Upper lobe of right lung (tissue), 1 donor: ENCODE measurements at places on chromosomes 16 and 17. TPM values are rescaled to one million over a fixed set of nuclear protein-coding genes. Genes with fewer than 3 reads are reported as not detected.
A peak's percentile ranks its signal among the peaks of the same experiment; 100 is the strongest.

Gene SLC16A13
- total RNA-seq, result 10.1 TPM

Gene STX1B
- total RNA-seq, result 0.58 TPM

DNA sequence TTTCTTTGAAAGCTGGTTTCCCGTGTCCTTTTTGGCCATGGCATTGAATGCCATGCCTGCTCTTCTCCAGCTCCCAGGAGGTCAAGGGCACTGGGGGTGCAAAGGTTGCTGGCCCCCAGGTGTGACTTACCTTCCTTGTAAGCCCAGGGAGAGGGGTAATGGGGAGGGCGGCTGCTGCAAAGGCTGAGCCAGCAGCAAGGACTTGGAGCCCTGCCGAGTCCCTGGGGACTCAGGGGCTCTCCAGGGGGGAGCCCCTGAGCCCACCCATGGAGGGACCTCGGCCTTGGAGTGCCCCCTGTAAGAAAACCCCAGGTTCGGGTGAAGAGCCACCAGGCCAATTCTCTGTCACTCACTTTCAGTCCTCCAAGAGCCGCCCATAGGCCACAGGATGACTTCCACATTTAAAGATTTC is 5.9 kb upstream of the CCL22 start:
- no peak overlapping the region for H3K27ac ChIP-seq
- no peaks in the 10 kb centered on the region for H3K36me3 ChIP-seq
- no peak for DNase-seq
- H3K27me3 ChIP-seq, result no peaks in the 10 kb centered on the region
- no peaks in the 10 kb centered on the region for H3K4me1 ChIP-seq

- peaks cover 41% of the 10 kb centered on the region for H3K4me1 ChIP-seq
- H3K27me3 ChIP-seq, result no peaks in the 10 kb centered on the region
- peaks cover 22% of the 10 kb centered on the region for H3K36me3 ChIP-seq
- peak; percentile 87 for DNase-seq
Measured at GRCh38 chr17:50866950-50867362, 802 bp upstream of the TOB1 start.

DNA sequence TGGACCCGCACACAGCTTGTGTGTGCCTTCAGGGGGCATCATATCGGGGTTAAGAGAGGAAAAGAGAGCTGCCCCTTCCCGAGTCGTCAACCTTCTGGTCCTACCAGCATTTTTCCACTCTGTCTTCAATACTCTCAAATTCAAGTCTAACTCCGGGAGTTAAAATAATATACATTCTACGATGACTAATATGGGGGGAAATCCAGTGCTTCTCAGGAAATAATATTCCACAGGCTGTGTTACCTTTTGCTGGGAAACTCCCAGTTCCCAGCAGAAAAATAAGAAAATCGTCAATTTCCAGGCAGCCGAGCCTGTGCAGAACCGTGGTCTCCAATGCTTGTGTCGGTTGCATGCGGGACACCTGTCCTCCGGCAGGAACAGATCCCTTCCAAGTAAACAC is 105.0 kb upstream of the FOXF1 start:
- H3K4me3 ChIP-seq, result no peak overlapping the region
- DNase-seq, result no peak
- H3K4me1 ChIP-seq, result no peaks in the 10 kb centered on the region
- H3K36me3 ChIP-seq, result no peaks in the 10 kb centered on the region
- no peak overlapping the region for H3K27ac ChIP-seq

GRCh38 chr16:1621851-1622250 is 9.7 kb downstream of the CRAMP1 start:
- no peaks in the 10 kb centered on the region for H3K27me3 ChIP-seq
- peaks cover 51% of the 10 kb centered on the region for H3K36me3 ChIP-seq
- H3K4me3 ChIP-seq, result no peak overlapping the region

- H3K27me3 ChIP-seq, result peaks cover 12% of the 10 kb centered on the region
- no peak overlapping the region for H3K4me3 ChIP-seq
- no peak for DNase-seq
- H3K4me1 ChIP-seq, result no peaks in the 10 kb centered on the region
Measured at GRCh38 chr16:8575399-8575798, 14.9 kb downstream of the TMEM114 start.

DNA sequence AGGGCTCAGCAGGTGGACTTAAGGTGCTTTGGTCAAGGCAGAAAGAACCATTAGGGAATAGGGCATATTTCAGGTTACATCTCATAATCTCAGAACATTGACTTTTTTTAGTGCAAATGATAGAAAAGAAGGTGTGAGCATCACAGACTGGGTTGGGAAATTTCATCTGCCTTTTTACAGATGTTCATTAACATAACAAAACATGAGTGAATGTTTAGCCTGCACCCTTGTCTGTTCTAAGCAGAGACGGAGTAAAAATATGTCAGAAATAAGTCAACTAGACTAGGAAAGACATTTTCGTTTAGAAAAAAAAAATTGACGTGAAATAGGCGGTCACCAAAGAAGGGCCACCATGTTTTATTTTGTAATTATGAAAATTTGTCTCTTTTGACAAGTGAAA is 127.5 kb upstream of the CDH13 start:
- H3K4me3 ChIP-seq, result no peak overlapping the region
- H3K27ac ChIP-seq, result no peak overlapping the region
- no peaks in the 10 kb centered on the region for H3K36me3 ChIP-seq
- no peaks in the 10 kb centered on the region for H3K4me1 ChIP-seq
- no peaks in the 10 kb centered on the region for H3K27me3 ChIP-seq
- no peak for DNase-seq

- peaks cover 9% of the 10 kb centered on the region for H3K27me3 ChIP-seq
- H3K36me3 ChIP-seq, result no peaks in the 10 kb centered on the region
- no peak overlapping the region for H3K27ac ChIP-seq
Measured at GRCh38 chr16:22664132-22664531, 149.8 kb upstream of the HS3ST2 start.

DNA sequence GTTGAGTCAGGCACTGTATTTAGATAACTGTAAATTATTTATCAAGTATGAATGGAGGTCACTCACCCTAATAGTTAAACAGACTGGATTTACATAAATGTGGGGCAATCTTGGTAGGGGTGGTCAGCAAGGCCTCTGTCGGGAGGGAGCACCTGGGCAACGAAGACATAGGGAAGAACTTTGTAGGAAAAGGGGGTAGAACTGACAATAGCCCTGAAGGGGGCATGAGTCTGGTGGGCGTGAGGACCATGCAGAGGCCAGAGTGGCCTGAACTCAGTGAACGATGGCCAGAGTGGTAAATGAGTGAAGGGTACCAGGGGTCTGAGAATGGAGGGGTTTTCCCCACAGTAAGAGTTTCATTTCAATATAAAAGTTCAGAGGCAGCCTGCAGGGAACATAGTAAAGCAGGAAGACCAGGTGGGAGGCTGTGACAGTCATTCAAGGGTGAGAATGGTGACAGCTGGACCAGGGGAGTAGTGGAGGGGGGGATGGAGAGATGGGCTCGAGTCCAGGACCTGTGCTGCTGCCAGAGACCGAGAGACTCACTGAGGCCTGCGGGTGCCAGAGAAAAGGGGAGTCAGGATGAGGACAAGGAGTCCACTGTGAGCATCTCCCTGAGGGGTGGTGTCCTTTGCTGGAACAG is 2.9 kb downstream of the C17orf67 start:
- H3K36me3 ChIP-seq, result no peaks in the 10 kb centered on the region
- H3K4me1 ChIP-seq, result peaks cover 18% of the 10 kb centered on the region
- H3K27me3 ChIP-seq, result no peaks in the 10 kb centered on the region
- H3K4me3 ChIP-seq, result no peak overlapping the region
- no peak for DNase-seq
- no peak overlapping the region for H3K27ac ChIP-seq
